ENCODE measurements at places on chromosomes 1 and 21. TPM values are rescaled to one million over a fixed set of nuclear protein-coding genes. Genes with fewer than 3 reads are reported as not detected.

- H3K4me1 ChIP-seq, result no peaks in the 10 kb centered on the region
- peaks cover 6% of the 10 kb centered on the region for H3K36me3 ChIP-seq
- no peaks in the 10 kb centered on the region for H3K27me3 ChIP-seq
- no peak overlapping the region for H3K27ac ChIP-seq
- H3K4me3 ChIP-seq, result no peak overlapping the region
- DNase-seq, result no peak
Observed at GRCh38 chr1:174008269-174008668, 13.9 kb downstream of the RC3H1 start.

- H3K27me3 ChIP-seq, result peaks cover 58% of the 10 kb centered on the region
- peak; percentile 83 for DNase-seq
- H3K36me3 ChIP-seq, result no peaks in the 10 kb centered on the region
- H3K4me1 ChIP-seq, result peaks cover 4% of the 10 kb centered on the region
Observed at GRCh38 chr21:33127154-33127867, 57.4 kb downstream of the OLIG1 start.

Gene CFAP126
- total RNA-seq, result not detected

Gene BMP8A
- total RNA-seq, result 0.40 TPM

All from muscle of leg (tissue), 16 donors.